Mononuclear cell (primary cell): ENCODE measurements at places on chromosomes 5 and 9. TPM values are rescaled to one million over a fixed set of nuclear protein-coding genes. Genes with fewer than 3 reads are reported as not detected.

STPG3 gene
- not detected for total RNA-seq

SIT1 gene
- 9.6 TPM for total RNA-seq

CYLC2 gene
- total RNA-seq = not detected

GLDC gene
- 0.21 TPM for total RNA-seq

IFNA14 gene
- not detected for total RNA-seq

TMEM215 gene
- total RNA-seq = not detected

PCDHGA1 gene
- total RNA-seq = not detected

CRAT gene
- total RNA-seq = 11.6 TPM

AMBP gene
- not detected for total RNA-seq

KCNT1 gene
- total RNA-seq = 0.10 TPM

IFNB1 gene
- 7.8 TPM for total RNA-seq

PCDHB14 gene
- not detected for total RNA-seq

MEIKIN gene
- total RNA-seq = 1.0 TPM

PLEKHG4B gene
- under 0.01 TPM for total RNA-seq

JMY gene
- 77.6 TPM for total RNA-seq

ZNF883 gene
- total RNA-seq = 0.84 TPM

SLC22A4 gene
- 2.2 TPM for total RNA-seq

TRIM36 gene
- 0.42 TPM for total RNA-seq

ACTBL2 gene
- not detected for total RNA-seq

TPRN gene
- total RNA-seq = 2.4 TPM

TMEM171 gene
- not detected for total RNA-seq

TAF11L5 gene
- not detected for total RNA-seq

FOCAD gene
- 19.0 TPM for total RNA-seq

IL9 gene
- total RNA-seq = not detected

SLC23A1 gene
- total RNA-seq = not detected

XPA gene
- total RNA-seq = 20.5 TPM

NADK2 gene
- total RNA-seq = 10.4 TPM

GRM6 gene
- total RNA-seq = not detected

PCDHB8 gene
- not detected for total RNA-seq

LRRC70 gene
- total RNA-seq = 8.6 TPM

SPATA31D4 gene
- total RNA-seq = not detected

ITGA1 gene
- 0.84 TPM for total RNA-seq

DCANP1 gene
- total RNA-seq = 0.10 TPM

PDE8B gene
- 0.21 TPM for total RNA-seq

GPR151 gene
- total RNA-seq = not detected

LHX6 gene
- total RNA-seq = under 0.01 TPM

GPRIN1 gene
- total RNA-seq = 0.94 TPM

SH3GL2 gene
- under 0.01 TPM for total RNA-seq

SPINK5 gene
- total RNA-seq = not detected

CCL21 gene
- not detected for total RNA-seq

DMRT2 gene
- total RNA-seq = not detected

MCCC2 gene
- total RNA-seq = 20.4 TPM

DNAJB5 gene
- total RNA-seq = 1.2 TPM

TARS1 gene
- total RNA-seq = 43.7 TPM

FAM151B gene
- total RNA-seq = 5.6 TPM

PCDHA1 gene
- not detected for total RNA-seq

SLC6A18 gene
- total RNA-seq = not detected

TMOD1 gene
- total RNA-seq = 0.84 TPM

GABRA6 gene
- total RNA-seq = not detected

FOXD1 gene
- 0.10 TPM for total RNA-seq
